ENCODE measurements at places on chromosomes 4 and X. TPM values are rescaled to one million over a fixed set of nuclear protein-coding genes. Genes with fewer than 3 reads are reported as not detected.

- peaks cover 5% of the 10 kb centered on the region for H3K36me3 ChIP-seq
- H3K27ac ChIP-seq, result no peak overlapping the region
- no peak for DNase-seq
- no peaks in the 10 kb centered on the region for H3K4me1 ChIP-seq
- H3K27me3 ChIP-seq, result peaks cover 13% of the 10 kb centered on the region
Measured at GRCh38 chrX:155962906-155963305, 34.6 kb upstream of the IL9R start.

DNA sequence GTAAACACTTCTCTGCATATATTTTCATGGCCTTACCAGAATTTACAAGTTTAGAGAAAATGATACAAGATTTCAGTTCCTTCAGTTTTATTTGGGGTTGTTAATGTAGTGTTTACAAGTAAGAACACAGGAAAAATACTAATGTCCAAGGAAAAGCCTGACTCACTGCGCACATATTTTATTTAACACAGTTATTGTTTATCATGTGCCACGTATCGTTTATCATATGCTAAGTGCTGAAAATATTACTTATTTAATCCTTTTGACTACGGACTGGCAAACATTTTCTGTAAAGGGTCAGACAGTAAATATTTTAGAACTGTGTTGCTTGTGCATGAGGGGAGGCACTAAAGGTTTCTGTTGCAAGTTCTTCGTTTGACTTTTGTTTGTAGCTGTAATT is 794 bp downstream of the HSD17B13 start:
- no peak overlapping the region for H3K27ac ChIP-seq
- no peaks in the 10 kb centered on the region for H3K27me3 ChIP-seq
- no peak overlapping the region for H3K4me3 ChIP-seq
- no peaks in the 10 kb centered on the region for H3K4me1 ChIP-seq

DNA sequence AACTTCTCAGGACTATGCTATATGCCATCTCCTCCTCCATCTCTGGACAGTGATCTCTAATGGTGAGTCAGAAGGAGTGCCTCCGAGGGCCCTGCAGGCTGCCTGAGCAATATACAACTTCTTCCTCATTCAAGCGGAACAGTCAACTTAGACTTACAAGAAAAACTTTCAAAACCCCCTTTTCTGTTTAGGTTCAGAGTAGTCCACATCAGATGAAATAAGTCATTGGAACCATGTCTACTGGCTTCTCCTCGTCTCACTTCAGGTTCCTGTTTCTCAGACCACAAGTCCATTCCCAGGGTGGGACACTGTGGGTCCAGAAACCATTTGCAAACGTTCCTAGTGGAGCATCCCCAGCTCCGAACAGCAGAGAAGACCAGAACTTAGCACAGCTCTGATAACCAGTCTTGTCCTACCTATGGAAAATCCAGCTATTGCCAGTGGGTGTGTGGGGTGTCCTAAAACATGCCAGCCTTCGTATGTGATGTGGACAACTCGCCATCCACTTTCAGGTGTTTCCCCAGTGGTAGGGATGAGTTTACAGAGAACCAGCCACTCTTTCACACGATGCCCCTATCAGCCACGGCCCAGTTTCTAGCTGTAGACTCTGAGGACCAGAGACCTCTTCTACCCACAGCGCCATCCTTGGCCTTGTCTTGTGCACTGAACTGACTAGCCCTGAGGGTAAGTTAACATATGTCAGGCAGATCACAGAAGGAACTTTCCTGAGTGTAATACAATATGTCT is 32.7 kb upstream of the NKRF start:
- peaks cover 5% of the 10 kb centered on the region for H3K4me1 ChIP-seq
- peaks cover 18% of the 10 kb centered on the region for H3K36me3 ChIP-seq
- H3K27ac ChIP-seq, result no peak overlapping the region
- no peak for DNase-seq

GRCh38 chr4:139902321-139903320 is 237.0 kb downstream of the MGST2 start:
- H3K36me3 ChIP-seq, result peaks cover 17% of the 10 kb centered on the region
- peak overlapping the region; percentile 94 for H3K27ac ChIP-seq
- no peak for DNase-seq

GRCh38 chr4:18138076-18138665 is 116.6 kb upstream of the LCORL start:
- H3K4me3 ChIP-seq, result no peak overlapping the region
- no peaks in the 10 kb centered on the region for H3K36me3 ChIP-seq
- no peak overlapping the region for H3K27ac ChIP-seq
- no peaks in the 10 kb centered on the region for H3K27me3 ChIP-seq

DNA sequence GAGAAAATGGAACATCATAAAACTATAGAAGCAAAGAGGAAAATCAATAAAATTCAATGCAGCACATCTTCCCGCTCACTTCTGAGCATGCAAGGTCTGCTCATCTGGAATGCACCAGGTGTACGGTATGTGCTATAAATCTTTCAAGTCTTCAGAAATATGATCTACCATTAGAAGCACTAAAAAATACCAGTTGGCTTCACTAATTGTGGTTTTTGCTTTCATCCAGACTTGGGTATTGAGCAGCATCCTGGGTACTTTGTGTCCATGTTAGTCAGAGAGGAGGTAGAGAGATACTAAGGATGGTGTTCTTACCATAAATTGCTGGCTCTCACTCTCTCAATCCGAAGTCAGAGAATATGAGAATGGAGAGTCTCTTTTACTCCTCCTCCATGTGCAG is 477.1 kb downstream of the PPARGC1A start:
- no peak for DNase-seq
- no peak overlapping the region for H3K4me3 ChIP-seq
- H3K4me1 ChIP-seq, result no peaks in the 10 kb centered on the region
- no peaks in the 10 kb centered on the region for H3K27me3 ChIP-seq
- H3K36me3 ChIP-seq, result no peaks in the 10 kb centered on the region

DNA sequence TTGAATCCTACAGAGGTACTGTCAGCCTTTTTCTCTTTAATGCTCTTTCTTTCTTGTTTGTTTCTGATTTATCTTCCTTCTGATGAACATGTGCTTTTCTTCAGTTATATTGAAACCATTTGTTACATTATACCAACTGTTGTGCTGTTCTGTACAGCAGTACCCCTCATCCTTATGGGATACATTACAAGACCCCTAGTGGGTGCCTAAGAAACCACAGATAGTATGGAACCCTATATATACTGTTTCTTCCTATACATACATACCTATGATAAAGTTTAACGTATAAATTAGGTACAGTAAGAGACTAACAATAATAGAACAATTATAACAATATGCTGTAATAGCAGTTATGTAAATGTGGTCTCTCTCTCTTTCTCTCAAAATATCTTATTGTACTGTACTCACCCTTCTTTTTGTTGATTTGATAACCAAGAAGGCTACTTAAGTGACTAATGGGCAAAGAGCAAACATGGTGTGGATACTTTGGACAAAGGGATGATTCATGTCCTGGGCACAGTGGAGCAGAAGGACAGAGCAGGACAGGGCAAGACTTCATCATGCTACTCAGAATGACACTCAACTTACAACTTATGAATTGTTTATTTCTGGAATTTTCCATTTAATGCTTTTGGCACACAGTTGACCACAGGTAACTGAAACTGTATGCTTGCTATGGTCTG is 10.7 kb upstream of the YIPF7 start:
- no peaks in the 10 kb centered on the region for H3K27me3 ChIP-seq
- H3K27ac ChIP-seq, result no peak overlapping the region
- no peaks in the 10 kb centered on the region for H3K4me1 ChIP-seq

GRCh38 chr4:185573651-185574199 is 38.4 kb upstream of the PDLIM3 start:
- peak overlapping the region; percentile 86 for H3K27ac ChIP-seq
- no peaks in the 10 kb centered on the region for H3K27me3 ChIP-seq
- H3K36me3 ChIP-seq, result no peaks in the 10 kb centered on the region
- peaks cover 28% of the 10 kb centered on the region for H3K4me1 ChIP-seq
- DNase-seq, result no peak

GRCh38 chr4:121358473-121358872 is 22.3 kb downstream of the QRFPR start:
- no peaks in the 10 kb centered on the region for H3K4me1 ChIP-seq
- peaks cover 11% of the 10 kb centered on the region for H3K36me3 ChIP-seq
- H3K4me3 ChIP-seq, result no peak overlapping the region
- DNase-seq, result no peak

DNA sequence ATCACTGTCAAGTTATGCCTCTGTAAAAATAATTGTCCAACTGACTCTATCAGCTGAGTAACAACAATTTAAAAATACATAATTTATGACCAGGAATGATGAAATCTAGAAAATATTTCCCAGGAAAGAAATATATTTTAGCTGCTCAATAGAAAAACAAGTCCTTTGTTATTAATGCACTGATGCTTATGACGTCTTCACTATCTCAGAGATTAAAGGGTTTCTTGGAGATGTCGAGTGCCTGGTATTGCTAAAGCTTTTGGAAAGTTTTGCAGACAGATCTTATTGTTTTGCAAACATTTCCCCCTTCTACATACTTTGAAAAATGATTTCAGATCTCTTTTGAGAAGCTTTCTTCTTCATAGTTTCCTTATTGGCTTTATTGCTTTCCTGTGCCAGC is 154.6 kb upstream of the RPS6KA3 start:
- H3K4me3 ChIP-seq, result no peak overlapping the region
- H3K36me3 ChIP-seq, result no peaks in the 10 kb centered on the region
- no peaks in the 10 kb centered on the region for H3K27me3 ChIP-seq
- H3K27ac ChIP-seq, result no peak overlapping the region
- H3K4me1 ChIP-seq, result no peaks in the 10 kb centered on the region

DNA sequence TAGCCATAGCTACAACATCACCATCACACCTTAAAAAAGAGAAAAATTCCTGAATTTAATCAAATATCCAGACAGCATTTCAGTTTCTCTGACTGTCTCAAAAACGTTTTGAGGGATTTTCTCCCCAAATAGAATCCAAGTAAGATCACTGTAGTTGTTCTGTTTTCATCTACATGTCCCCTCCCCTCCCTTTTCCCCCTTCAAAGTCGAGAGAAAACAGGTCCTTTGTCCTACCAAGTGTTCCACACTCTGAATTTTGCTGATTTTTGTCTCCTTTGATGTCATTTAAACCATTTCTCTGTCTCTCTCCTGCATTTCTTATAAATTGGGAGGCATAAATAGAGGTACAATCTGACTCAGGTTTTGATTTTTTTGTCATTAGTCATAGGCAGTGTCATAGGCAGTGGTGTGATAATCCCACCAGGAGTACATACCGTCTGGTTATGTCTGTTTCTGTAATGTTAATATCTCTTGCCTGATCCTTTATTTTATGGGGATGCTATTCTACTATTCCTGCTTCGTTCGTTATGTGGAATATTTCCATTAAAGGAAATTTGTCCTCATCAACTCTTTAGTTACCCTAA is 348.6 kb downstream of the PTTG2 start:
- peak overlapping the region; percentile 93 for H3K27ac ChIP-seq
- peak overlapping the region; percentile 6 for H3K4me3 ChIP-seq
- peaks cover 35% of the 10 kb centered on the region for H3K4me1 ChIP-seq

GRCh38 chrX:113802837-113803236 is 781.0 kb upstream of the HTR2C start:
- H3K4me1 ChIP-seq, result no peaks in the 10 kb centered on the region
- no peak overlapping the region for H3K4me3 ChIP-seq
- H3K27ac ChIP-seq, result no peak overlapping the region

- no peak for DNase-seq
- H3K4me1 ChIP-seq, result peaks cover 3% of the 10 kb centered on the region
- H3K4me3 ChIP-seq, result no peak overlapping the region
- H3K27me3 ChIP-seq, result no peaks in the 10 kb centered on the region
Measured at GRCh38 chr4:144181391-144181790, 40.9 kb upstream of the GYPA start.

GRCh38 chr4:109967798-109968520 is 55.3 kb downstream of the EGF start:
- no peak for DNase-seq
- no peaks in the 10 kb centered on the region for H3K36me3 ChIP-seq
- H3K4me1 ChIP-seq, result no peaks in the 10 kb centered on the region
- no peak overlapping the region for H3K27ac ChIP-seq
- H3K27me3 ChIP-seq, result peaks cover 2% of the 10 kb centered on the region
- H3K4me3 ChIP-seq, result no peak overlapping the region

DNA sequence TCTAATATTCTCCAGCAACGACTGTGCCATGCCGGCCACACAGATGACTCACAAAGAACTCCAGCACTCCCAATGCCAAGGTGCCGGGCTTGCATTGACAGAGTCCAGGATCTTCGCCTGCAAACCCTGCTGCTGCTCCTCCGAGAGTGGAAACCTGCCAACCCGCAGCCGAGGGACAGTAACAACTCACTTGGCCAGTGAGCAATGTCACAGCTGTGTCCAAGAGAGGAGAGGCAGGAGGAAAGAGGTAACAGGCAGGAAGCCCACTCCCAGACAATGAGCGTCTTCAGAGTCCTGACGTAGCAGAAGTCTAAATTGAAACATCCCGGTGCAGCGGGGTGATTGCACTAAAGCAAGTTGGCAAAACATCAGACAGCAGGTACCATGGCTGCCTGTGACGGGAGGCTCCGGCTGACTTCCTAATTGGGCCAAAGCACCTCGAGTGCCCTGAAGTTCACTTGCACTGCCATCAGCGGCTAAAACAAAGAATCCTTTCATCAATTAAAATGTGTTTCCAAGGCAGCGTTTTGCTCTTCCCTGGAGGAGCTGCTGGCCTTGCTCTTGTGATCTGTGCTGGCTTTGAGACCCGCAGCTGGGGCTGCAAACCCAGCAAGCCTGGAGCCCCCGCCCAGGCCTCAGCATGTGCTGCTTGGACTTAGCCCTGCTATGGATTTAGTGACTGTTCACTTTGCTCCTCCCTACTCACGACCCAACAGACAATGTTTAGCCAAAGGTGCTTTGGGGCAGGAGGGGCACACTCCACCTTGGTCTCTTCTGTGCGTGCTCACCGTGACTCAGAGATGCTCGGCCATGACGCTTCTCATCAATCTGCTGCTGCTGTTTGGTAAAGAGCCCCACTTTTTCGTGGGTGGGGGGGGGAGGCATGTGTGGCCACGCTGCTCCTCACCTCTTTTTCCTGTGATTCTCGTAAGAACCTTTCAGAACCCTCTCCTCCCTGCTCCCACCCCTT is 36.5 kb downstream of the DCTD start:
- DNase-seq, result no peak
- H3K4me1 ChIP-seq, result peaks cover 49% of the 10 kb centered on the region
- H3K36me3 ChIP-seq, result peaks cover 32% of the 10 kb centered on the region

GRCh38 chr4:61532336-61533000 is 332.3 kb downstream of the ADGRL3 start:
- H3K4me3 ChIP-seq, result peak overlapping the region; percentile 42
- peaks cover 22% of the 10 kb centered on the region for H3K36me3 ChIP-seq
- H3K4me1 ChIP-seq, result peaks cover 32% of the 10 kb centered on the region
- H3K27ac ChIP-seq, result peak overlapping the region; percentile 48
- no peaks in the 10 kb centered on the region for H3K27me3 ChIP-seq

GRCh38 chr4:75325318-75325979 is 188.8 kb downstream of the RCHY1 start:
- H3K27me3 ChIP-seq, result no peaks in the 10 kb centered on the region
- no peak overlapping the region for H3K27ac ChIP-seq
- H3K36me3 ChIP-seq, result peaks cover 2% of the 10 kb centered on the region
- no peak for DNase-seq

Gene EDA
- 2.5 TPM for total RNA-seq

Gene GYPE
- total RNA-seq, result not detected

Gene USP27X
- total RNA-seq, result 6.8 TPM

Gene C4orf50
- total RNA-seq, result 0.02 TPM

Gene ZAR1
- total RNA-seq, result 0.27 TPM

Gene CLDN2
- not detected for total RNA-seq

Gene PWWP3B
- total RNA-seq, result 1.0 TPM

Gene MFAP3L
- total RNA-seq, result 1.7 TPM

Gene PHOX2B
- total RNA-seq, result 28.4 TPM

Gene ACSL4
- 62.4 TPM for total RNA-seq
